NCI-H2107 (cell line): ENCODE measurements at places on chromosomes 4 and X.

GRCh38 chr4:140372751-140373327, 607 bp upstream of the SCOC start:
- DNase-seq = no peak

DNA sequence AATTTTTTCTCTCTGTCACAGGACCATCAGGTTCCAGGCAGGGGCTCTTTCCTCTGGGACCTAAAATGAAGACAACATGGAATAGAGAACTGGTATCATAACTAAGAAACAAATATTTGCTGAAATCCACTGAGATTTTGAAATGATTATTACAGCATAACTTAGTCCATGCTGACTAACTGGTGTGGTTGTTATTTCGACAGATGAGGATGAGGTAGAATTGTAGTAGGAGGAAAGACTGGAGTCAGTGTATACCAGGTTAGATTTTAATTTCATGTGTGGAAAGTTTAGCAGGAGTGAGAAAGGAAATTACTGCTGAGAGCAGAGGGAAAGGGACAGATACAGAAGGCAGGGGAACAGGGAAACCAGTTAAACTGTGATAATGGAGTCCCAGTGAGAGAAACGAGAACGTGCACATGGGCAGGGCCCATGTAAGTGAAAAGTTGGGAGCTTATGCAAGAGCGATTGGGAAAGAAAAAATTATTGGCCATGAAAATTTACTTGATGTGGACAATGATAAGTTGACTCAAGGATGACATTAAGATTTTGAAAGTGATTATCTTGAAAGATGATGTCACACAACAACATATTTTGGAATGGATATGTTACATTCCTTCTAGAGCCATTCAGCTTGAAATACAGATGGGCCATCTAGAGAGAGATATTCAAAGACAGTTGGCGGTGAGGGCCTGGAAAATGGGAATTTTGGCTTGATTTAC, 98.7 kb upstream of the DDIT4L start:
- no peak for DNase-seq

- DNase-seq = no peak
Measured at GRCh38 chrX:47539860-47540259, 21.1 kb upstream of the ARAF start.

- DNase-seq = no peak
Measured at GRCh38 chr4:104420766-104421165, 73.9 kb downstream of the CXXC4 start.

GRCh38 chrX:37407736-37408135, 58.6 kb downstream of the PRRG1 start:
- DNase-seq = no peak

DNA sequence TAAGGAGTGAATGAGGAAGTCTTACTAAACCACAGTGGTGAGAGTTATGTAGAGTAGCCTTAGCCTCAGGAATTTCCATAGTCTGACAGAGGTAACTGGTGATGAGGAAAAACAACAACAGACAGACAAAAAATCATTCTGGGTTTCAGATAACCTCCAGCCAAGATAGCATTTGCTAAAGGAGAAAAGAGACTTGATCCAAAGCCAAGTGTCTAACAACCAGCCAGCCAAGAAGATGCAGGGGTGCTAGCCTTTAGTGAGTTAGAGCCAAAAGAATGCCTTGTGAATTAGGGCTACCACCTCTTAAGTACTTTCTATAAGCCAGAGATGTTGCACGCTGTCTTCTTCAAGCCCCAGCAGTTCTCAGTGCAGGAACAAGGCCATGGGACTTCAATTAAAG, 478.0 kb upstream of the CPEB2 start:
- DNase-seq = no peak

- DNase-seq = no peak
Measured at GRCh38 chrX:142156567-142156966, 48.5 kb downstream of the MAGEC2 start.

GRCh38 chr4:3047464-3048286, 26.7 kb downstream of the HTT-AS start:
- DNase-seq = no peak

- no peak for DNase-seq
Measured at GRCh38 chr4:150493851-150494250, 88.1 kb upstream of the MAB21L2 start.

DNA sequence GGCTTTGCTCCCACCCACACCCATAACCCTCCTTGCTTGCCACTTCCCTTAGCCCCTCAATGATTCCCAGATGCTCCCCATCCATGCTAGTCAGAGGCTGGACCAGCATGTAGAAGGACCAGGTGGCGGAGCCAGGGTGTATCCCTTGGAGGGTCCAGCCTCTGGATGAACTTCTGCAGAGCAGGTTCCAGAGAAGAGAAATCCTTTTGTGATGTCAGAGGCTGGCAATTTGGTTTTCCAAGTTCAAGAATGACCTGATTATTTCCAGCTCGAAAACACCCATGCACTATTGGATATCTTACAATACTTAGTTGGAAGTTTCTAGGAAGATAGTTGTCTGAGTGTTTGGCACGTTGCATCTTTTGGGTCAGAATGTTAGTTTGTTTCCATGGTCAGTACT, 168.3 kb upstream of the RPS6KA3 start:
- DNase-seq = no peak

DNA sequence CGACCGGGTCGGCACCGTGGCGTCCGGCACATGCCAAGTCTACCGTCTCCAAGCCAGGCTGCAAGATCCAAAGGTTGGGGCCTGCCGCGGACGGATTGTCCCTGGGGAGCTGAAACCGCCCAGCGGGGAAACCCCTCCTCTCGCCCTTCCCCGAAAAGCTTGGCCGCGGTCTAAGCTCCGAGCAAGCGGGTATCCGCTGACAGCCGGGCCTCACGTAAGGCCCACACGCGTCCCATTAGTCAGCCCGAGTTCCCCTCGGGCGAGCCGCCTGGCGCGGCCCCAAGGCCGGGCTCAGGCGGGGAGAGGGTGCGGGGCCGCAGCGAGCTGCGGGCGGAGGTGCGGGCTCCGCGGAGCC, 6.8 kb upstream of the BCOR start:
- DNase-seq = no peak

DNA sequence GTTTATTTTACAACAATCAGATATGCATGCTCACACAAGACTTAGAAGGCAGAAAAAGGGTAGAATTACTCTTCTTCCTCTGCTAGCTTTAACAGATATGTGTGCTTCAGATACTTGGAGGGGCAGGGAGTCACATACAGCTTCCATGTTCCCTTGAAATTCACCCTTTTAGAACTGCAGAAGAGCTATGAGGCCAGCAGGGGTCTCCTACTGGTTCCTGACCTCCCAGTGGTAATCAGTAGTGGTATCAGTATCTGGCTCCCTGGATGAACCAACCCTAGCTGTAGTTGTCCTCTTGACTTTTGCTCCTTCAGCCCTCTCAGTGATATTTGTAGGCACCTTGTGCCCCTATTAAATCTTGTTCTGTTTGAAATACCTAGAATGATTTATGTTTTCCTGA, 81.5 kb downstream of the RCHY1 start:
- no peak for DNase-seq

- DNase-seq = no peak
Measured at GRCh38 chrX:64352081-64352480, 43.2 kb downstream of the MTMR8 start.

GRCh38 chrX:75483933-75484332, 38.9 kb downstream of the ZDHHC15 start:
- no peak for DNase-seq

- DNase-seq = no peak
Measured at GRCh38 chr4:126851391-126851790, 781.4 kb upstream of the INTU start.

DNA sequence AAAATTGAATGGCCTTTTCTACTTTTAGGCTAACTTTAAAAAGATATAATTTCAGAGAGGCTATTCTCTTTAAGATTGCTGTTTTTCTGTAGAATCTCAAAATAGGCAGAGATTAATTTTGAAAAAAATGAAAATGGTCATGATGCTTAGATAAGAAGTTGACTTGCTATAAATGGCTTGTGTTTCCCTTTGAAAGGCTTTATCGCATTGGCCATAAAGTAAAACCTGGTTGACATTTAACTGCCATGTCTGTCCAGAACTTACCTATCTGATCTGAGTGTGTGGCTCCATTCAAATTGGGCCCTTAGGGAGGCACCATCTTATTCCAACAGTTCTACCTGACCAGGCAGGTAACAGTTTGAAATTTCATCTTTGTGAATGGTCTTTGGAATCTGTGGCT, 56.1 kb downstream of the AFF2 start:
- no peak for DNase-seq

DNA sequence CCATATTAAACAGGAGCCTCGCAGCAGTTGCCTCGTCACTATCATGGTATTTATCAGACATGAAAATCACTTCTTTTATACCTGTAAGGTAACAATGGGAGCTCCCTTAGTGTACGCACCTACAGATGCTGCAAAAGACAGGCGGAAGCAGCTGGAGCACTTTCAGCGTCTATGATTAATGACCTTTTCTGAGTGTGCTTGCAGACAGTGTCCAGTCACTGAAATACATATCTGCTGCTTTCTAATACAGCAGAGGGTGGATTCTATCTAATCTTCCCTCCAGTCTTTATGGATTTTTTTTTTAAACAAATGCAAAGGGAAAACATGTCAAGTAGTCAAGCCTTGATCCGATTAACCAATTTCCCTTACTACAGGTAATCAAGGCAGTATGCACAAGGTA, 24.1 kb downstream of the DCTD start:
- no peak for DNase-seq

- no peak for DNase-seq
Measured at GRCh38 chr4:55080174-55080865, 45.1 kb downstream of the KDR start.

DNA sequence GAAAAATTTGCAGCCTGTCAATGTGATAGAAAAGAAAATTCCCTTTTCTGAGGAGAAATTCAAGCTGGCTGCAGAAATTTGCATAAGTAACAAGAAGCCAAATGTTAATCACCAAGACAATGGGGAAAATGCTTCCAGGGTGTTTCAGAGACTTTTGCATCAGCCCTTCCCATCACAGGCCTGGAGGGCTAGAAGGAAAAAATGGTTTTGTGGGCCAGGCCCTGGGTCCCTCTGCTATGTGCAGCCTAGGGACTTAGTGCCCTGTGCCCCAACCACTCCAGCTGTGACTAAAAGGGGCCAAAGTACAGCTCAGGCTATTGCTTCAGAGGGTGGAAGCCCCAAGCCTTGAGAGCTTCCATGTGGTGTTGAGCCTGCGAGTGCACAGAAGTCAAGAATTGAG, 23.9 kb downstream of the ZNF275 start:
- DNase-seq = no peak

DNA sequence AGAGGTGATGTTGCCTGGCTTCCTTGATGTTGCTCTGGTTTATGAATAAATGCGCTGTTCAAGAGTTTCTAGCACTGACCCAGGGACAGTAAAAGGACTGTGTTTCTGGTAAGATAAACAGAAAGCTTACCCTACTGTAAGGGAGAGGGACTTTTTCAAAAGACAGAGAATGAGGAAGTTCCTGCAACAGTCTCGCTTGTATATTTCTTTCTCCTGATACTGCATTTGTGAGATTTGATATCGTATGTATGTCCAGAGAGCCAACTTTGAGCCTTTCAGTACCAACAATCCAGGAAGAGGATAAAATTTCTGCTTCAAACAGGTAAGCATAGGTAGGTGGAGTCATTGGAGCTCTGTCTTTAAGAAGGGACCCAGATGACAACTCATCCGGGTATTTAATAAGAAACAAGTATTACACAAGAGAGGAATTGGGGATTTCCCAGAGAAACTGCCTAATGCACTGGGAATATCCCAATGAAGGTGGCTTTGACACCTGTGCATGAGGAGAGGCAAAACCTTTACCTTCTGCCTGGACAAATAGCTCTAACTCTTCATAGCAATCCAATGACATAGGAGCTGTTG, 773 bp downstream of the DAPP1 start:
- no peak for DNase-seq

GRCh38 chr4:129394635-129395034, 298.7 kb downstream of the C4orf33 start:
- no peak for DNase-seq

GRCh38 chr4:107120661-107121060, 84.5 kb upstream of the DKK2 start:
- no peak for DNase-seq

- DNase-seq = no peak
Measured at GRCh38 chrX:21590012-21590776, 67.9 kb downstream of the KLHL34 start.

DNA sequence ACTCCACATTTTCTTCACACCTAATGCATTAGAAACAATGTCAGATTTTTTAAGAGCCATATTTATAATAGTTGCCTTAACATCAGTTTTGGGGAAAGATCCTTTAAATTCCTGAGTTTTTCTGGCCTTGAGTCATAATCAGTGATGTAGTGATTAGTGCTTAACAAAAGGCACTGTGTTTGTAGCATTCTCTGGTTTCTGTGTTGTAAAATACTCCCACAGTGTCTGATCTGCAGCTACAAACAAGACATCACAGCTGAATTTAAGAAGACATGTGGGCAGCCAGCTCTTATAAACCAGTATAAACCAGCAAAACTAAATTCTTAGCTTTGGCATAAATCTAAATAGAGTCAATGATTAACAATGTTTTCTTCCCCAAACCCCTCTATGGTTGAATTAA, 233.8 kb downstream of the FSTL5 start:
- DNase-seq = no peak

GRCh38 chr4:143375326-143376073, 38.8 kb downstream of the GAB1 start:
- no peak for DNase-seq

DNA sequence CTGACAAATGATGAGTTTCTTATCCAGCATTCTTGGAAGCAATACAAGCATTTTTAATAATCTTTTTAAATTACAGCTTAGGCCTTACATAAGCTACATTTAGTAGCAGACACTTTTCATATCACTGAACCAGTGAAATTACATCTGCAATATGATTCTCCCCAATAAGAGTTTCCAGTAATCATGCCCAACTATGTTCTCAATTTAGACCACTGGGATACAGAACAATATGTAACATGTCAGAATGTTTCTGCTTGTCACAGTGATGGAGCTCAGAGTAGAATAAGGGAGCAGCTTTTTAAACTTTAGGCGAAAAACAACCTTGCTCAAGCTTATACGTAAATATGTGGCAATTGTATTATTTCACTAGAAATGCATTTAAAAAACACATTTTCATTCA, 1132.2 kb downstream of the FAT4 start:
- DNase-seq = no peak

DNA sequence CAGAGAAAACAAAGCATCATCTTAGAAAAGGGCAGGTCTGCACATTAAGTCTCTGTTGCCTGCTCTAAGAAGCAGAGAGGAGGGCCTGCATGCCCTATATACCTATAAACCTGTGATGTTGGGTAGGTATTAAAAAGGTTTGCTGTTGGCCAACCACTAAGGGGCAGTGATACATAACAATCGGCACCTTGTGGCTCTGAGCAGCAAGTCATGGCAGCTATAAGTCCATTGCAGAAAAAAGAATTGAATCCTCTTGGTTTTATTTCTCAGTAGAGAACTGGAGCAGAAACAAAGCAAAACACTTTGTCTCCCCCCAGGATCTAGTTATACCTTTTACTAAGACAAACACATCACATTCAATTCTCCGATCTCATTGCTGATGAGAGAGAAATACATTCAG, 1364.4 kb downstream of the STIM2 start:
- DNase-seq = no peak

- no peak for DNase-seq
Measured at GRCh38 chr4:116058129-116058528, 944.7 kb upstream of the NDST4 start.
